Renal cortical epithelial cell (primary cell): ENCODE measurements at places on chromosomes 16 and 17. TPM values are rescaled to one million over a fixed set of nuclear protein-coding genes. Genes with fewer than 3 reads are reported as not detected.
A peak's percentile ranks its signal among the peaks of the same experiment; 100 is the strongest.

GRCh38 chr17:71764505-71764904, 356.3 kb upstream of the SOX9 start:
- no peak for DNase-seq

DNA sequence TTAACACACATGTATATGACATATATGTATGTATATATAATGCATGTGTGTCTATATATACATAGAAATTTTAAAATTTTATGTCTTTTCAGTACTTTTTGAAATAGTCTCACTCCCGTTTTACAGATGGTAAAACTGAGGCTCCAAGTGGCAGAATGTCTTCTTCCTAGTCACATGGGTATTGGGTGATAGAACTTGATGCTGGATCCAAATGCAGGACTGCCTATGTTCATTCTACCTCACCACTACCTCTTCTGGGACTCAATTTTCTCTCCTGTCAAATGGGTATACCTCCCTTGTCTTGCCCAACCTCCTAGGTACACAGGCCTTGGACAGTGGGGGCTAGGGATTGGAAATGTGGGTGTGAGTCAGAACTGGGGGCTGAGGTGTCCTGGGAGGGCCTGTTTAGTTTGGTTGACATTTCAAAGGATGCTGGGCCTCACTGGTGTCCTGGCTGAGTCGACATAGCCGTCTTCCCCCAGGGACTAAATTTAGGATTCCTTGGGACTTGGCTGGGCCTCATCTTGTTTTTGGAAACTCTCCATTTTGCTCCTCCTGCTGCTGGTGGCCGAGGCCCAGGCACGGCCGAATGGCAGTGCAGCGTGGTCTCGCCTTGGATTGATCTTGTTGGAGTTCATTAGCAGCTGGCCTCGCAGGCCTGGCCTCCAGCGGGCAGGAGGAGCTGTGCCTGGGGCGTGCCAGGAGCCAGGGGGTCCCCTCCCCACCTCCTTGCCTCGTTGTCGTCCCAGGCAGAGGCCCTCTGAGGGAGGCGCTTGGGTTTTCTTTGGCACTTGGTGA, 25.9 kb downstream of the NKD1 start:
- DNase-seq = no peak

DNA sequence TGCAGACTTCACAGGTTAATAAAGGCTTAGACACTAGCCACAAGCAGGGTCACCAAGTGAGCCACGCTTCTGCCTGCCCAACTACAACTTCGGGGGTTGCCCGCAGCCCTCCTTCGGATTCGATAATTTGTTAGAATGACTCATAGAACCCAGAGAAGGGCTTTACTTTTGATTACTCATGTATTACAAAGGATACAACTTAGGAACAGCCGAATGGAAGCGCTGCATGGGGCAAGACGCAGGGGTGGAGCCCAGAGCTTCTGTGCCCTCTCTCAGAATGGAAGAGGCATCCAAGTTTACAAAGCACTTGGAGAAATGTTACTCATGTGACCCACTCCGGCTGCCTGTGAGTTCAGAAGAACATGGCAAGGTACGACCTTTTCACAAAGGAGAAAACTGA, 7.5 kb upstream of the CDH5 start:
- DNase-seq = peak; percentile 67

- no peak for DNase-seq
Observed at GRCh38 chr17:58248955-58249269, 10.5 kb downstream of the LPO start.

The PRCD gene
- 0.94 and 5.0 TPM in 2 replicates for total RNA-seq

The HLF gene
- total RNA-seq = 0.52 and 1.9 TPM in 2 replicates

GRCh38 chr16:12559714-12560113, 244.0 kb downstream of the CPPED1 start:
- DNase-seq = no peak
